ENCODE measurements at places on chromosomes 2 and 18.
A peak's percentile ranks its signal among the peaks of the same experiment; 100 is the strongest.

- DNase-seq: no peak
Observed at GRCh38 chr2:238872628-238873380, 24.9 kb downstream of the TWIST2 start.

DNA sequence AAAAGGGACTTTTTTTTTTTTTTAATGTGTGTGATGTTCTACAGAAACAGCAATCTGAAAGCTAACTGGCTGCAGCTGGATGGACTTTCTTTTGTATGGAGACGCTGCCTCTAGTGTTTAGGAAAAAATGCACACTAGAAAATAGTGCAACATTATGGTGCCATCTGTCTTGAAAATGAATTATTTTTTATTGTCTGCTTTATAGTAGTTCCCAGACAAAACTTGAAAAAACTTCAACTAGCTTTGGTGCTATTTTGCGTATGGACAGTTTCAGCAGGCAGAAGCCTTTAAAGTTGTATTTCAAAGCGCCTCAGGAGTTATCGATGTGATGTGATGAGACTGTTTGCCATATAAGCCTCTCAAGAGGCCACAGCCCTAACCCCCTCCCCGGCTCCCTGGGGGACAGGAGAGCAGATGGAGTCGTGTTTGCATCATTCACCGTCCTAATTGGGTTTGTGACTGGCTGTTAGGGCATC lies 86.9 kb downstream of the LTBP1 start:
- DNase-seq: no peak

DNA sequence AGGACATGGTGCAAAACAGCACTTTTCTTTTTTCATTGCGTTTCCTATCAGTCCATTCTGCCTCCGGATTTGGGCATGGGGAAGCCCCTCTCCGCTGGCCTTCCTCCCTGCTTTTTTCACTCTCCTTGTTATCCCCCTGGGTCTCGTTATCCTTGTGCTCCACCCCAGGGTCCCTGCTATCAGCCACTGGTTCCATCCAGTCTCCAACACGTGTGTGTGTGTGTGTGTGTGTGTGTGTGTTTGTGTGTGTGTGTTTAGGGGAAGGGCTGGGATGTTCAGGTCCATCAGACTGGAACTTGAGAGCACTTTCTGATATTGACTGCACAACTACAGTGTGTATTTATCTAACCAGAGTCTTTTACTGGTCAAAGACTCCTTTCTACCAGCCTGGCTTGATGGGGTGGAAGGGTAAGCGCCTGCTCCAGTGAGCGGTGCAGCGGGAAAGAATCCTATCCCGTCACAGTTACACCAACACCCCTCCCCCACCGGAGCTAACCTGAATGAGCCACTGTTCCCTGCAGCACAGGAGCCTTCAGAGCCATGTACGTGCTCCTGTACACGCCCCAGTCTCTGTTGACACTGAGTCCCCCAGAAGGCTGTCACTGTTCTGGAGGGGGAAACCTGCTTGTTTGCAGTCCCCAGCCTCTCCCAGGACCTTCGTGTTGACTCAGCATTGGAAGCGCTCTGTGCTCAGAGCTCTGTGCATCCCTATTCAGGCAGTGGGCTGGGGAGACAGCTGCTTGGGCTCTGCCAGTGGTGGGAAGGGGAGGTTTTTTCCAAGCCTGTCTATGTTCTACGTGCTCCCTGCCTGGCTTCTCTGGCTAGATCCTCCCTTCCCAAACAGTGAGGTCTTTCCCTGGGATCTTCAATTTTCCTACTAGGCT lies 4.6 kb downstream of the INHA start:
- no peak for DNase-seq

DNA sequence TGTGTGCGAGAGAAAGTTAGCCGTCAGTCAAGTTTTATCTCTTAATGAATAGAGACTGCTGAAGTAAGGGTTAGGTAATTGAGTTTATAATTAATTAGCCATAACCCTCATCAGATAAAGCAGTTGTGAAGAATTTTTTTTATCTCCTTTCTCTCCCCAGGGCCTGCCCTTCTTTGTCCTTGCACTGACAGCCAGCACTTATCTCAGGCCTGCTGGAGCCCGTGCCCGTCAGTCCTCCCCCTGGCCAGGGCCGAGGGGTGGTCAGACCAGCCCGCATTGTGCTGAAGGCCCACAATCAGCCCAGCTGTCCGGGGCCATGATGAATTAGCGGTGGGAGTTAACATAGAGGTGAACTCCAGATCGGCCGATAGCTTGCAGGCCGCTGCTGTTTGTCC lies 315.7 kb downstream of the GBX2 start:
- DNase-seq: no peak

GRCh38 chr18:28581521-28582071 lies 404.7 kb upstream of the CDH2 start:
- no peak for DNase-seq

DNA sequence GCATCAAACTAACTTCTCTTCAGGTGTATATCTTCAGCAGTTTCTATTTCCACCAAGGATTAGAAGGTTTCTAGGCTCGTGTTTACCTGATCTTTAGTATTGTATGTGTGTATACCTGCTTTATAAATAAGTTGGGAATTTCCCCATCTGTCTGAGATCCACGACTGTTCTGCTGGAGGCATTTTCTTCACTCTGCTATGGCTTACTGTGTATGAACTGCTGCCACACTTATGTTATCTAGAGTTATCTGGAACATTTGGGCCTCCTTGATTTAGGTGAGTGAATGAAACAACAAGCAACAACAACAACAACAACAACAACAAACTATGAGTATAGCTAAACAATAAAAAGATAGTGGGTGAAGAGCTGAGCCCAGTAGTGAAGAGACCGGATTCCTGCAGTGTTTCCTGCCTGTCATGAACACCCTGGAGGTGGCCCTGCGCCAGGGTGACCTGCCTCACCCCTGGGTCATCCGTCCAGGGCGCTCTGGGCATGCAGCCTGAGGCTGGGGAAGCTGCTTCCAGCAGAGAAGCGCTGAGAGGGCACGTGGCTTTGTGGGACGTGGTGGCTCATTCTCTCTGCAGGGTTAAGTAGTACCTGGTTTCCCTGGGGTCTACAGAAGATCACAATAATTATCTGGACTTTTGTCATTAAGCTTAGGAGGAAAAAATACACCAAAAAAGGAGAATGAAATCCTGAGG lies 56.1 kb upstream of the GATA6 start:
- DNase-seq: no peak

- DNase-seq: peak; percentile 10
Observed at GRCh38 chr2:46187112-46187618, 110.0 kb upstream of the EPAS1 start.

GRCh38 chr18:74460825-74461224 lies 3.7 kb upstream of the DIPK1C start:
- no peak for DNase-seq

Data from stimulated activated CD4-positive, alpha-beta T cell treated with anti-CD3 and anti-CD28 coated beads, TNF-alpha, amount 100 ng/mL, for 48 hours (primary cell).